ENCODE measurements at places on chromosomes 3 and 15.

DNA sequence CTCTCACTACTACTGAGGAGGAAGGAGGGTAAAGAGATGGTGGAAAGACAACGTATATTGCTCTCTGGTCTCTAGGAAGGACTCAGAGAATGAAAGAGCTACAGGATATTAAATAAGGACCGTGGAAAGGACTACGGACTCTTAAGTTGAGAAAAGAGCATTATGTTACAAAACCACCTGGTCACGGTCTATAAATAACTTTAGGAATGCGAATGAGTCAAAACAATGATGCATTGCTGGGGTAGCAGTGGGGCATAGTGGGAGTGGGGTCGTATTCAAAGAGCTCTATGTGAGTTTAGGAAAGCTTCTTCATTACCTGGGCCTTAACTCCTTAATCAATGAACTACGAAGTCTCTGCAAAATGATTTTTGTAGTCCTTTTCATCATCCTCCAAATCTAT is 295.7 kb upstream of the SOX14 start:
- no peak for DNase-seq

- DNase-seq: no peak
These were observed 18.2 kb upstream of the ZBTB20 start for GRCh38 chr3:115165266-115165665.

DNA sequence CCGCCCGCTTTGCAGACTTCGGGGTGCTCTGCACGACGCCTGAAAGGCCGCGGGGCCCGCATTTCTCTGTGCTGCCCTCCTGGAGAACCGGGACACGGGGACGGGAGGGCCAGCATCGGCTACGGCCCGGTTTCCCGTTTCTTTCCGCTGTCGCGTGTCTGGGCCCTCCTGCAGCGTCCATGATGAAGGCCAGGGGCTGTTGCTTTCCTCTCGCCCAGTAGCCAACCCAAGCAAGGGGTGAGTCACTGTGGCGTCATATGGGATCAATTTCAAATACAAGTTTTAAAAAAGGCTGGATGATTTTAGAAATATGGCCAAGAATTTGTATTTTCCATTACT is 435 bp downstream of the SLC35G2 start:
- DNase-seq: peak; percentile 89

- DNase-seq: no peak
These were observed 18.4 kb downstream of the ITGA11 start for GRCh38 chr15:68413363-68414205.

GRCh38 chr15:94100863-94101262 is 130.5 kb upstream of the MCTP2 start:
- no peak for DNase-seq

- no peak for DNase-seq
These were observed 126.4 kb downstream of the CHDH start for GRCh38 chr3:53719796-53720195.

GRCh38 chr3:149858911-149859310 is 45.9 kb downstream of the RNF13 start:
- DNase-seq: no peak

DNA sequence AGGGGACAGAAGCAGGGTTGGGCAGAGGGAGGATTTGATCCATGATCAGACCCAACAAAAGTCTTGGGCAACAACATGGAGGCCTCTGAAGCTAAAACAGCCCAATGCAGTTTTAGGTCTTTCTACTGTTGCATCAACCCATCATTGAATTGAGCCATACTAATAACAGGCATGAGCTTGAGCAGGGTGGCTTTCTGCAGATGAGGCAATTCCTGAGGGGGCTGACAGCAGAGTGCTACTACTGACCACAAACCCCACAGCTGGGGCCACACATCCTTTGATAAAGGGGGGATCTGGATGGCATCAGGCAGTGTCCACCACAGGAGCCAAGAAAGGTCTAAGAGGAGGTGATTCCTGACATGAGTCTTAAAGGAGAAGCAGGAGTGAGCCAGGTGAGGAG is 517.0 kb upstream of the PPP2R3A start:
- no peak for DNase-seq

- DNase-seq: peak; percentile 46
These were observed 32.3 kb downstream of the MYO1E start for GRCh38 chr15:59340325-59340724.

DNA sequence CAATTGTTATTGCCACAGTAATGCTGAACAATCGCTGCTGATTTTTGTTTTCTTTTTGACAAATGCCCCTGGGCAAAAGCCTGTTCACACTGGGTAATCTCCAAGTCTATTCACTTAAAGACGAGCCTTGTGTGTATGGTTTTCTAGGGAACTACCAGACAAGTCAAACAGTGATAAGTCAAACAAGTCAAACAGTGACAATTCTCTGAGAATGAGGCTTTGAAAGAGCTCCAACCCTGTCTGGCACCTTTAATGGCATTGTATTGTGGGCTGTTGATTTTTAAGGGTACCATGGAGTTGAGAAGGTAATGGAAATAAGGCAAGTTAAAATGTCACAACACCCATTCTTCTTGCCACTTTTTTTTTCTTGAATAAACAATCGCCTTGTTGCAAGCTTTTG is 59.4 kb upstream of the TMC3 start:
- DNase-seq: no peak

DNA sequence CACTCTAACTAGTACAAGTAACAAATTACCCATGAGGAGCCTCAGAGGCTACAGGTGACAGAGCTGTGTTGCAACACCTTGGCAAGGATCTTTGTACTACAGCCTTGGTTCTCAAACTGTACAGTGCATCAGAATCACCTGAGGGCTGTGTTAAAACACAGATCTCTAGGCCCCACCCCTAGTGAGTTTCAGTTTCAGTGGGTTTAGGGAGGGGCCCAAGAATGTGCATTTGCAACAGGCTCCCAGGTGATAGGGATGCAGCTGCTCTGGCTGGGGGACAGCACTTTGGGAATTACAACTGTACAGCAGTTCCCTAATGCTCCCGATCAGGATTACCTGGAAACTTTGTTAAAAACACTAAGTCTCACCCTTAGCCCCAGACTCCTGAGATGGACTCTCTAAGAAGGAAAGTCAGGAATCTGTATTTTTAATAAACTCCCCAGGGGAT is 66.1 kb upstream of the NR2F2 start:
- no peak for DNase-seq

GRCh38 chr3:69410301-69410700 is 24.4 kb upstream of the FRMD4B start:
- peak; percentile 71 for DNase-seq

GRCh38 chr15:36808411-36809160 is 229.2 kb downstream of the CDIN1 start:
- DNase-seq: no peak

DNA sequence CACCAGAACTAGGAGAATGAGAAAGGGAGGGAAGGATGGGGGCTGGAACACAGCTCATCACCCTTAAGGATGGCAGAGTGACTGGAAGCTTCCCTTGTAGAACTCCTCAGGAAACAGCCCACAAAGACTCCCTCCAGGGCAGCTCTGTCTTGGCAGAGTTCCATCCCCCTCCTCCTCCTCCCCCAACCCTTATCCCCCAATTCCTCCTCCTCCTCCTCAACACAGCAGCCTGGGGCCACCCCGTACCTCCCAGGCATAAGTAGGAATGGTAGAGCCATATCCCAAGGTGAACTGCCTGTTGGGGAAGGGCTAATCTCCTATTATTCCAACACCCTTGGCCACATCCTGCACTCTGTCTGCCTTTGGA is 38.8 kb downstream of the ADCY5 start:
- no peak for DNase-seq

DNA sequence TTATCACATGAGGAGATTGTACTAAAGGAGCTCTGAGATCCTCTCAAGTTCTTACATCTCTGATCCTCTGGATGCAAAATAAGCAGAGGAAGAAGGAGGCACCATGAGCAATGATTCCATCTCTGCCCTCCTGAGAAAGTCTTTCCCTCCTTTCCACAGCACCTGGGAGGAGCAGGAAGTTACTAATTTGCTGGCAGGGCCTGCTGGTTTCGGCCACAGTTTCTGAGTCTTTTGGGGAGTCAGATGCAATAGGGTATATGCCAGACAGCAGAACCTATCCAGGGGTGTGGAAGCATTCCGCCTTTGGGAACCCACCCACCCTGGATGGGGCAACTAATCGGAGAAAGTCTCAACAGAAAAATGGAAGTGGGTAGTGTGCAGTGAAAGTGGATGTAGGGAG is 38.5 kb upstream of the SPTSSB start:
- no peak for DNase-seq

GRCh38 chr15:83816124-83816883 is 162.4 kb downstream of the ADAMTSL3 start:
- DNase-seq: no peak

- DNase-seq: peak; percentile 85
These were observed 16.0 kb upstream of the EID1 start for GRCh38 chr15:48861813-48862431.

DNA sequence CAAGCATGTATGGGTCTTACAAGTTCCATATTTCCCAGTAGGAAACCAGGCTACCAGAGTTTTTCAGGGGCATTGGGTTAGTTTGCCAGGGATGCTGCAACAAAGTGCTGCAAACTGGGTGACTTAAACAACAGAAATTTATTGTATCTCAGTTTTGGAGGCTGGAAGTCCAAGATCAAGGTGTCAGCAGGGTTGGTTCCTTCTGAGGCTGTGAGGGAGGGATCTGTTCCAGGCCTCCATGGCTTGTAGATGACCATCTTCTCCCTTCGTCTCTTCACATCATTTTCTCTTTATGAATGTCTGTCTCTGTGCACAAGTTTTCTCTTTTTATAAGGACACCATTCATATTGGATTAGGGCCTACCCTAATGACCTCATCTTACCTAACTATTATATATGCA is 114.7 kb downstream of the LRRC28 start:
- DNase-seq: no peak

DNA sequence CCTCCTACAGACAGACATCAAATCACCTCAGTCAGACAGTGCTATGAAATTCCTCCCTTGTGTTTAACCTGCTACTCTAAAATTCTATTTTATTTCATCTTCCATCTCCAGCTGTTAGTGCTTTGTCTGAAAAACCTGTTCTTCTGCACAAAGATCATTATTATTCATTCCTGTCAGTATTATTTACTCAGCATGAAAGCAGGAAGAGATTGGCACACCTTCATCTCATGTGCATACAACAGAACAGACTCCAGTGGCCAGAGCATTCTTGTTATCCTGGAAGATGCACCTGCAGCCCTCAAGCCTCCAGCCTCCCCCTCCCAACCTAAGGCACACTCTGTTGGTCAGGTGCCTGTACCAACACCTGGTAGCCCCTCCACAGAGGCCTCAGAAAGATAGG is 1.8 kb upstream of the ROPN1B start:
- no peak for DNase-seq

- no peak for DNase-seq
These were observed 63.0 kb downstream of the ADAMTS17 start for GRCh38 chr15:100278596-100279380.

DNA sequence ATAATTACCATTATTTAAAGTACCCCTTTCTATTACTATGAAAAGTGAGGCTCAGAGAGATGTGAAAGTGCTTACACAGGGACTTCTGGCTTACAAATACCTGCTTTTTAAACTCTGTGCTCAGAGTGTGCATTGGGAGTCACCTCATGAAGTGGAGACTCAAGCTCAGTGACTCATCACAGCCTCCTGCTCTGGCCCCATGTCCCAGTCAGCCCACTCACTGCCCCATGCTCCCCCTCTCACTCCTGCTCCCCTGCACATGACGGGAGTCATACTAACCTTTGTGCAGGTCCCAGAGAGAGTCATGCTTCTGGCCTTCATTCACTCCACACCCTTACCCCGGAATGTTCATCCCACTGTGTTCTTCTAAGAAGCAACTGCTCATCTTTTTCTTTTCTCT is 20.2 kb downstream of the CCR1 start:
- DNase-seq: peak; percentile 90

- peak; percentile 48 for DNase-seq
These were observed 27.7 kb downstream of the TRAK1 start for GRCh38 chr3:42118762-42119361.

- DNase-seq: peak; percentile 47
These were observed 88.1 kb upstream of the TGFBR2 start for GRCh38 chr3:30518181-30518864.

- no peak for DNase-seq
These were observed 18.7 kb upstream of the ITPKA start for GRCh38 chr15:41474941-41475340.

All from fibroblast of mammary gland (primary cell).